GM20000 (cell line): ENCODE measurements at places on chromosomes 11 and 22.

DNA sequence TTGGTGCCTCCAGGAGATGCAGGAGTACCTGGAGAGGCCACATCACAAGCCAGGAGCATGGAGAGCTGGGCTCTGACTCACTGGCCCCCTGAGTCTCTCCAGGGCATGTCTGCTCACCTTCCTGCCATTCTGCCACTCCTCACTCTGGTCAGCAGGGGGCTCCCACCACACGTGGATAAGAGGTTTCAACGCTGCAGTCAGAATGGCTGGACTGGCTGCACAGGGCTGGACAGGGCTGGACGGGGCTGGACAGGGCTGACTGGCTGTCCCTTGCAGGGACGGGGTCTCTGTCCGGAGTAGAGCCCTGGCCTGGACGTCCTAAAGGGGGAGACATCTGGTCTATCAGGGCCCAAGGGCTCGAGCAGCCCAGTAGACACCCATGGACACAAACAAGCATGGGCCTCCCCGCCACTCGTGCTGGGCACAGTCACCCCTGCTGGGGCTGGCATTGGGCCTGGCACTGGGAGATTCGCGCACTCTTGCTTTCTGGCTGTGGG is 34.6 kb downstream of the CYTH4 start:
- peak; percentile 91 for DNase-seq

- DNase-seq, result no peak
Observed at GRCh38 chr11:1171985-1172728, 14.4 kb downstream of the MUC5AC start.

- DNase-seq, result no peak
Observed at GRCh38 chr11:62401811-62402210, 17.0 kb upstream of the SCGB1A1 start.

DNA sequence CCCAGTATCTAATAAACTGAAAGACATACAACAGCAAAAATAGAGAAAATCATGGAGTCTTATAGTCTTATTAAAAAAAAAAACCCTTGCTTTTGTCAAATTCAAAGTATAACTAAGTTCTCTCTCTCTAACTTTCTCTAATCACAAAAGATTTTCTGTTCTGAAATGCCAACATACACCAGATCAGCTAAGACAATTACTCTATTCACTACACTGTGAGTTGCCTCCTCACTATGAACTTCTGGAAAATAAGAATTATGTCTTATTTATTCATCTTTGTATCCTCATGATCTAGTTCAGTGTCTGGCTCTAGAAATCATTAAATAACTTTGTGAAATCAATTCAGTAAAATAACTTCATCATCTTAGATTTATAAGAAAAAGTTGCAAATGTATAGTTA is 12.7 kb downstream of the FAM76B start:
- no peak for DNase-seq

DNA sequence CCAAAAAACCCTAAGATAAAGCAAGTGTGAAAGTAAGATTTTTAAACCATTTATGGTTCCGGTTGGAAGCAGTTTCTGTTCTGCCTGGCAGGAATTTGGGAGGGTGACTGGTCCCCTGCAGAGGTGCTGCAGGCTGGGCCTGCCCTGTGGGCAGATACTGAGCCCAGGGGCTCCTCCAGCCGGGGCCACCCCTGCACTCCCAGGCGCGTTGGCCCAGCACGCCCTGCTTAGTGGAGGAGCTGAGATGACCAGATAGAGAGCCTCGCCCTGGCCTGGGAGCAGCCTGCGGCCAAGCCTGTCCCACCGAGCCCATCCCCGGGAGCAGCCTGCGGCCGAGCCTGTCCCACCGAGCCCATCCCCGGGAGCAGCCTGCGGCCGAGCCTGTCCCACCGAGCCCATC is 8.0 kb downstream of the PHLDA2 start:
- no peak for DNase-seq

DNA sequence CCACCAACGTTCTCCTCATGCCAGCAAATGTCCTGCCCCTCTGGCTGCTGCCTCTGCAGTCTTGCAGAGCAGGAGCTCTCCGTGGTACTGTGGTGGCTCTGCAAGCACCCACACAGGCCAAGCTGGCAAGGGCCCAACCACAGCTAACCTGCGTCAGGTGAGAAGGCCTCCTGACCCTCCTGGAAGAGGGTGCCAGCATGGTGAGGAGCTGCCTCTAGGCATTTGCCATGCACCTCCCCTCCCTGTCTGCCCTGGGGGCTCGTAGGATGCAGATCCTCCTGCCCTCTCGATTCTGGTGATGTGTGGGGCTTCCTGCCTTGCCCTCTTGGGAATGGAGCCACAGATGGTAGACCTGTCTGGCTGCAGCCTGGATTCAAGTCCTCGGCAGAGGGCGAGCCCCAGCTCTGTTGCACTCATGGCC is 1408.8 kb downstream of the TBC1D22A start:
- no peak for DNase-seq

DNA sequence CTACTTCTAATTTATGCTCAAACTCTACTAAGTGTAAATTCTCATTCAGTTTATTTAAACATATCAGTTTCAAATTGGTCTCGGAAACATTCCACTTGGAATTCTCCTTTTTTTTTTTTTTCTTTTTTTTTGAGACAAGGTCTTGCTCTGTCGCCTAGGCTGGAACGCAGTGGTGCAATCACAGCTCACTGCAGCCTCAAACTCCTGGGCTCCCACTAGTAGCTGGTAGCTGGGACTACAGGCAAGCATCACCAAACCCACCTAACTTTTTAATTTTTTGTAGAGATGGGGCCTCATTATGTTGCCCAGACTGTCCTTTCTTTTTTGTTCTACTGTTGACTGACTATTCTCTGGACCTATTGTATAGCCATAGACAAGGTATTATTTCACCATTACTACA is 33.3 kb upstream of the CCDC81 start:
- no peak for DNase-seq

DNA sequence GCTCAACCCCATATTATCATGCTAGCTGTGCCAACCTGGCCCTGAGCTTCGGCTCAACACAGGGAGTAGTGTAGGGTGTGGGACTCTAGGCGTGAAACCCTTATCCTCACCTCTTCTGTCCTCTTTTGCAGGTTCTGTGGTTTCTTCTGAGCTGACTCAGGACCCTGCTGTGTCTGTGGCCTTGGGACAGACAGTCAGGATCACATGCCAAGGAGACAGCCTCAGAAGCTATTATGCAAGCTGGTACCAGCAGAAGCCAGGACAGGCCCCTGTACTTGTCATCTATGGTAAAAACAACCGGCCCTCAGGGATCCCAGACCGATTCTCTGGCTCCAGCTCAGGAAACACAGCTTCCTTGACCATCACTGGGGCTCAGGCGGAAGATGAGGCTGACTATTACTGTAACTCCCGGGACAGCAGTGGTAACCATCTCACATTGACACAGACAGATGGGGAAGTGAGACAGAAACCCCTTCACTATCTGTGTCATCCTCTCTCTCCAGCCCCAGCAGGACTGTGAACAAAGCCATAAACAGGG is 76.4 kb downstream of the GGTLC2 start:
- peak; percentile 71 for DNase-seq

GRCh38 chr11:117205211-117205818 is 6.1 kb downstream of the TAGLN start:
- DNase-seq, result no peak

DNA sequence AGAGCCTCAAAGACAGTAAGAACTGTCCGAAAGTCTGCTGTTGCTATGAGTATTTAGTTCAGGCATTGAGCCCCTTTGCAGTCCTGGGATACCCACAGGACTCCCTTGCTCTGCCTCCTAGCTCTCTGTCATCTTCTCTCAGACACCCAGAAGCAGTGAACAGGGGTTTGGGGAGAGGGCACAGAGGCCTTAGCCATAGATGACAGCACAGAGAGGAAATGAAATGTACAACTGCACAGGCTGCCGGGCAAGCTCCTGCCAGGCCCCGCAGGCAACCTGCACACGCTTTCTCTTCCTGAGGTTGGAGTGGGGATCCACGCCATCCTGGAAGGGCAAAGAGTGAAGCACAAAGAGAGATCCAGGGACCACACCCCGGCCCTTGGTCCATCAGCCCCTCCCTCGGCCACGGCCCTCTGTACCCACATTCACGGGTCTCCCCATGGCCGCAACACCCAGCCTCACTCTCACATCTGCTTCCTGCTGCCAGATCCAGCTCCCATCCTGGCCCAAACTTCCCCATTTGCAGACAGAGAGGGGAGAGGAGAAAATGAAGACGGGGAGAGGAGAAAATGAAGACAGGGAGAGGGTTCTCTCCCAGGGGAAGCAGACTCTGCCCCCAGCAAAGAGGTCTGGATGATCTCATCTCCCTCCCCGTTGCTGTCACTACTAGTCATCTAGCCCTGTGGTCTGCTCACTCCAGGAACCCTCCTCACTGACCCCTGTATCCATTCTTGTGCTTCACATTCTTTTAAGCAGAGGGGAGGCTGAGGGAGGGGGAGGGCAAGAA is 40.7 kb downstream of the CD6 start:
- DNase-seq, result no peak

GRCh38 chr11:1745701-1746320 is 4.6 kb downstream of the IFITM10 start:
- no peak for DNase-seq

DNA sequence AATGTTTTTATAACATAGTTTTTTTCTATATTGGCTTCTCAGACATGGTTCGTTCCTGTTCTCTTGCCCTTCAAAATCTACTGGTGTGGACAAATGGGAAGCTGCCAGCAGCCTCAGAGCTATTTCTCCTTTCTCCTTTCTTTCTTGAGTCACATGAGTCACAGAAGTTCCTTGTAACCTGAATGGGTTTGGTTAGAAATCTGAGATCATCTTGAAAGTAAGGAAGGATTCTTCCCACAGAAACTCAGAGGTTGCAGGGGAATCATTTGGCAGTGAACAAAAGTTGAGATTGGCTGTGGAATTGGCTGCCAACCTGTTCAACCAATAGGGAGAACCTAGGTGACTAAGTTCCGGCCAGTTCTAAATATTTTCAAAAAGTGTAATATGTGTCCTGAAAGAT is 12.5 kb downstream of the PLET1 start:
- DNase-seq, result no peak

- DNase-seq, result no peak
Observed at GRCh38 chr11:38173676-38174075, 1575.6 kb upstream of the RAG2 start.

- peak; percentile 18 for DNase-seq
Observed at GRCh38 chr11:32438866-32439489, 3.6 kb upstream of the WT1 start.

DNA sequence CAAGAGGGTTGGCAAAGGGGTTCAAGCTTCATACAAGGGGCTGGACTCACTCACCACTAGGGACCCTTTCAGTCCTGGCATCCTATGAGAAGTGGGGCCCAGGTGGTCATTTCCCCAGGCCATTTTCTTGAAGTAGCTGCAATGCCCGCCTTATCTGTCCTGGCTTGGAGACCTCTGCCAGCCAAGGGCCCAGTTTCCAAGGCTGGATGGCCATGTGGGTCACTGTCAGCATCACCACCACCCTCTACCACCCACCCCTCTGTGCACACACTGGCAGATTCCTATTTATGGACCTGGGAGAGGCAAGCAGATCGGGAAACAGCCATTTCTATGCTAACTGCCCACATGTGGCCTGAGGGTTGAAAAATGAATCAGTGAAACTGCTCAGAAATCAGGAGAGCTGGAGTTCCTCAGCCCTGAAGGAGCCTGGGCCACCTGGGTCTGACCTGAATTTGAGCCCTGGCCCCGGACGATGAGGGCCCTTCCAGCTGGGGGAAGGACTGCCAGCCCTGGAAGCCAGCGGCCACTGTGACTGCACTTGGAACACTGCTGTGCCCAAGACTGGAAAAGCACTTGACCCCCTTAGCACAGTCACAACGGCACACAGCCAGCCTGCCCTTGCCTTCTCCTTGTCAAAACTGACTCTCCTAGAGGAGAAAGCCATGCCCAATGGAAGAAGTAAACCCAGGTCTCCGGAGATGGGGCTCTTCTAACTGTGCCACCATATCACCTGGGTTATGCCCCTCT is 442.2 kb downstream of the BUD13 start:
- DNase-seq, result no peak

GRCh38 chr11:113119966-113120736 is 158.9 kb downstream of the NCAM1 start:
- DNase-seq, result no peak

DNA sequence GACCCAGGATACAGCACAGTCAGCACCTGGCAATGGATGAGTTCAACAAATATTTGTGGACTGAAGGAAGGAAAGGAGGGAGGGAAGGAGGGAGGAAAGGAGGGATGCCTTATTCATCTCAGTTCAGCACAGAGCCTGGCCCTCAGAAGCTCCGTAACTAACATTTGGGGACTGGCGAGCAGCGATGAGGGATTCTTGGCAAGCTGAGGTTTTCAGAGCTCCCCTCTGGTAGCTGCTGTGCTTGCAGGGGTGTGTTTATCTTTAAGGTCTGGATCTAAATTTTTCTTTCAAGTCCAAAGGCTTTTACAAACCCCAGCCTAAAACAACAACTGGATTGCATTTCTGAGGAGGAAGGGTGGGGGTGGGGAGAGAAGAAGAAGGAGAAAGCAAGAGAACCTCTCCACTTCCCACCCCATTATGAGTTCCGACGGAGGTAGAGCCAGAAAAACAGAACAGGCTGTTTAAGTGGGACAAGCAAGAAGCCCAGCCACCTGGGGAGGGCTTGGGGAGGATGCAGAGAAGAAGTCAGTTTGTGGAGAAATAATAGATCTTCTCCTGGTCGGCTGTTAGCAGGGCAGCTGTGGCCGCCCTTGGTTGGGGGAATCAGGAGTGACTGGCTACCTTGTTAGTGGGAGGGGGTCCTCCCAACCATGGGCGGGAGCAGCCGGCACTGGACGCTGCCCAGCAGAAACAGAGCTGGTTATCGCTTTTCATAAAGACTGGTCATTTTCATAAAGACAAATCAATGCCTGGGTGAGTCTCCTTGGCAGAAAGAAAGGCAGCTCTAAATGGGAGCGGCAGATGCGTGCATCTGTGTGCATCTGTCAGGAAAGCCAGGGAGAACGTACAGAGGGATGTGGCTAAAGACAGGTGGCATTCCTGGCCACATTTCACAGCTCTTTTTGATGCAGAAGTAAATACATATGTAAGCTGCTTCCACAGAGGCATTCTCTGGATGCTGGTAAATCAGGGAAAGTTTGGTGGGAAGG is 78.0 kb downstream of the TSPAN18 start:
- no peak for DNase-seq

DNA sequence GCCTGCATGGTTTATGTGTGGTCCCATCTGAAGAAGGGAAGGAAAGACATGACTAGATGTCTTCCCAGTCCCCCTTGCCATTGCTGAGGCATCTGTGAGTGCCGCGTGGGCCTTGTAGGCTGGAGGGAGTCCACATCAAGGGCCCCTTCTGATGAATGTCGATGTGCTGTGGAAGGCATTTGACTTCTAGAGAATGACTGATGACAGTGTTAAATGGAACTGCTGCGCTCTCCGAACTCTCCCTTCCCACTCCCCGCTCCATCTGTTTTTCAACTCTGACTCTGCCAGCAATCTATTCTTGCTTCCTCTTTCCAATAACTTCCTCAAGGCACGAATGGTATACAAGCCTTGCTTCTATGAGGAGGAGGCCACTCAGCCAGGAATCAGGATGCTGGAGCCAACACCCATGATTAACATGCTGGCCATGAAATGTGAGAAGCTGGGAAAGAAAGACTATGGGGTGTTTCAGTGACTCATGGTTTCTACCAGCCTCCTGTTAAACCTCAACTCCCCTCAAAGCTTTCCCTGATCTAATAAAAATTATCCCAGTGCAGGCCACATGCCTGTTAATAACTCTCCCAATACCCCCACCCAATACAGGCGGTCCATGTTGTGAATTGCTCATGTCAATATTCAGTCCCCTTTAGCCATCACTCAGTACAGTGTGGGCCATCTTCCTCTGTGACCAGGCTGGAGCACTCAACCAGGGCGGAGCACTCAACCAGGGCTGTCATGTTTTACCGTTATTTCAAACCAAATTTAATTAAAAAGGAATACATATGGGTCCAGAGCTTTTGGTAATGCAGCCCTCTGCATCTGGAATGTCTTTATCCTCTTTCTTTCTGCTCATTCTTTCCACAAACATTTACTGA is 46.4 kb upstream of the TBCEL start:
- no peak for DNase-seq

- DNase-seq, result no peak
Observed at GRCh38 chr11:66462010-66462409, 4.7 kb upstream of the PELI3 start.
